Renal pelvis (tissue), 12 donors: ENCODE measurements at places on chromosomes 2 and 18. TPM values are rescaled to one million over a fixed set of nuclear protein-coding genes. Genes with fewer than 3 reads are reported as not detected.

LRP2 gene
- 145 TPM for polyA plus RNA-seq

CCDC74A gene
- polyA plus RNA-seq: 19.6 TPM

MRPL33 gene
- 153 TPM for polyA plus RNA-seq

GPBAR1 gene
- 1.8 TPM for polyA plus RNA-seq

DOK6 gene
- polyA plus RNA-seq: 21.9 TPM

STK39 gene
- 28.7 TPM for polyA plus RNA-seq

DSG1 gene
- polyA plus RNA-seq: 0.12 TPM

PIEZO2 gene
- polyA plus RNA-seq: 17.5 TPM

MYOM1 gene
- polyA plus RNA-seq: 8.9 TPM

GATA6 gene
- 7.8 TPM for polyA plus RNA-seq

RAB17 gene
- 10.1 TPM for polyA plus RNA-seq

SLC19A3 gene
- polyA plus RNA-seq: 7.4 TPM

CCDC121 gene
- 12.1 TPM for polyA plus RNA-seq

STEAP3 gene
- polyA plus RNA-seq: 1.5 TPM

ZNF513 gene
- 27.3 TPM for polyA plus RNA-seq

IL1R1 gene
- 29.5 TPM for polyA plus RNA-seq

COL3A1 gene
- polyA plus RNA-seq: 1,230 TPM

DNAJC5G gene
- polyA plus RNA-seq: 2.6 TPM

RRM2 gene
- 55.9 TPM for polyA plus RNA-seq

GDF7 gene
- 2.7 TPM for polyA plus RNA-seq

CD28 gene
- polyA plus RNA-seq: 1.6 TPM

QPCT gene
- 12.3 TPM for polyA plus RNA-seq

LYPD6B gene
- 31.8 TPM for polyA plus RNA-seq

GPR17 gene
- polyA plus RNA-seq: 0.95 TPM

REG3A gene
- polyA plus RNA-seq: not detected

SIGLEC15 gene
- 0.79 TPM for polyA plus RNA-seq

UGT1A8 gene
- polyA plus RNA-seq: not detected

LIMS4 gene
- 1.2 TPM for polyA plus RNA-seq

NYAP2 gene
- polyA plus RNA-seq: 0.04 TPM

MBP gene
- 19.7 TPM for polyA plus RNA-seq

LBX2 gene
- 3.1 TPM for polyA plus RNA-seq

POMC gene
- polyA plus RNA-seq: 8.3 TPM

TMEM247 gene
- polyA plus RNA-seq: not detected

DSC2 gene
- polyA plus RNA-seq: 39.8 TPM

GALNT14 gene
- polyA plus RNA-seq: 58.6 TPM
